Stimulated activated CD8-positive, alpha-beta memory T cell treated with anti-CD3 and anti-CD28 coated beads, Interleukin-15, amount 100 ng/mL, for 1 hour (primary cell): ENCODE measurements at places on chromosomes 3 and 15.

- DNase-seq: no peak
Observed at GRCh38 chr3:171569571-171570132, 109.4 kb upstream of the TNIK start.

DNA sequence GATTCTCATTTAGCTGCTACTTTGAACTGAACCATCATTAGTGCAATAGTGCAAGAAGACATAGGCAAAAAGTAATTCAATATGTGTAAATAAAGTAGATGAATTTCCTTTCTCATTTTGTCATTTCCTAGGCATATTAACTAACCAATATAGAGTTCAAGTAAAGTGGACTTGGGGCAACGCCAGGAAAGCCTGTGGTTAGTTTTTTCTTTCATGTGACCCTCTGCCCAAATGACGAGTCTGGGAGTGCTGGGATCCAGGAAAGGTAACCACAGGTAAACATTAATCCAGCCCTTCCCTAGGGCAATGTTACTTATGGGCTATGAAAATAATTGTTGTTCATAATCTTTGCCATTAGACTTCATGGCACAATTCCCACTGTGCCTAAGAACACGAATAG is 181.0 kb downstream of the VPS13C start:
- no peak for DNase-seq

DNA sequence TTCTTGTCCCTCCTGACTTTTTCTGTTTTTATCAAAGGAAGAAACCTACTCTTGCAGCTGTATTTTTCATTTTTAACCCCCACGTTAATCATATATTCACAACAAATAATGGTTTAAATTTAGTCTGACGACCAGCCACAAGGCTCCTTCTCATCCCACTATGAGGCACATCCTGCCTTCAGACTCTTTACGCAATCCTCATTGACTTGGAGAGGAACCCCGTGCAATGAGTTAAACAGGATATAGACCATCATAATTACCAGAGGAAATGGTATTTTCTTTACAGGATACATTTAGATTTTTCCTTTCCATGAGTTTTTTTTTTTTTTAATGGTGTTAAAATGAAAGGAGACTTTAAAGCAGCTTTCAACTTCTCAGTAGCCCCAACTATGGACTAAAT is 68.5 kb downstream of the WWTR1 start:
- no peak for DNase-seq

DNA sequence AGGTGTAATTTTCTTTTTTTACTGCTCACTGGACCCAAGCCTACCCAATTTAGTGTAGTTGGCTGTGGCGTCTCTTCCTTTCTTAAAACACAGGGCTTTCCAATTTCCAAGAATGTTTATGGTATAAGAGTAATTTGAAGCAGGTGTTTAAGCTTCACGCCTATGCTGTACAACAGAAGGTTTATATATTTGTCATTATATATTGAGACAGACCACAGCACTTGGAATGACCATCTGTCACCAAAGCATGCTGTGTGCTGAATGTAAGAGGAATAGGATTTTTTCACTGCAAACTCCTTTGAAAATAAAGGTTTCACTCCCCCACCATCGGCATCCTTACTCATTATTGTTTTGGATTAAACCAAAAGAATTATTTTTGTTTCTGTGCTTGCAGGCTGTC is 325.7 kb downstream of the OTOL1 start:
- DNase-seq: no peak

DNA sequence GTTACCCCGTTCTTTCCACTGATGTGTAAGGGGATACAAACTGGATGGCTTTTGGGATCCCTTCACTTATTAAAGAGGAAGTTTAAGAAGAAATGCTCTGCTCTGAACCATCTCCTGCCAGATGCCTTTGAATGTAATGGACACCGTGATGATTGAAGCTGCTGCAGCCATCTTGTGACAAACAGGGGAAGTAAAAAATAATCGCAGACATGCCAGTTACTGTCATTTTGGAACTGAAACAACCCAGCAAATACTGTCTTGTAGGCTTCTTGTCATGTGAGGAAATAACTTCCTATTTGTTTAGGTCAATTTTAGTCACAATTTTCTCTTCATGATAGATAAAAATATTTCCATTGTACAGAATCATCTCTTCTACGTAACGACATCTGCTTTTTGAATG is 224.0 kb downstream of the CHL1 start:
- DNase-seq: no peak

DNA sequence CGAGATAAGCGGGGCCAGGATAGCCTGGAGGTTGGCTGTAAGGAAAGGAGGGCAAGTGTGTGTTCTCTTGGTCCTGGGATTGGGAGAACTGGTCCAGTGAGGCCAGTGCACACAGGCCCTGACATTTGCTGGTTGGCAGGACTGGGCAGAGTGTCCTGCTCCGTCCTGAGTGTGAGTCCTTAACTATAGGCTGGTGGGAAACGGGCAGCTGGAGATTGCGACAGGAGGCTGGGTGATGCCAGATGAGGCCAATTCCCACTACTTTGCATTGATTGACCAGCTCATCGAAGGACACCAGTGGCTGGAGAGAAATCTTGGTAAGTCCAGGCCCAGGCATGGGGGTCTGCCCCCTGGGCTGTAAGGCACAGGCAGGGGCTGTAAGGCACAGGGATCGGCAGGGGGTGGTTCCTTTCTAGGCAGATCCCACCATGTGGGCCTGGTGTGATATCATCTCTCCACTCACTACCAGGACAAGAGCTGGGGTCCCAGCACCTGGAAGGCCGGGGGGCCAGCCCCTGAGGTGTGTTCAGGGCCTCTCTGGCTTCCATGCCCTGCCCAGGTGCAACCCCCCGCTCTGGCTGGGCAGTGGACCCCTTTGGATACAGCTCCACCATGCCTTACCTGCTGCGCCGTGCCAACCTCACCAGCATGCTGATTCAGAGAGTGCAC is 3.2 kb downstream of the MAN2A2 start:
- DNase-seq: no peak

DNA sequence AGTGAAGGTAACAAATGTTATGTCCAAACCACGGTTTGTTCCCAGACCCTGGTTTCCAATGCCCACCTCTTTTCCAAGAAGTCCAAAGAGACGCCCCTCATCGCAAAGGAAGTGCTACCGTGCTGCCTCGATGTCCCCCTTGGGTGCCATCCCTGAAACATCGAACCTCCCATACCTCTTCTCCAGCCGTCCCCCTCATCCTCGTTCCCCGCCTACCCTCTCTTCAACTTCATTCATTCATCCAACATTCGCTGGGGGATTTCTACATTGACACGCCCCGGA is 467 bp downstream of the TIPIN start:
- no peak for DNase-seq

DNA sequence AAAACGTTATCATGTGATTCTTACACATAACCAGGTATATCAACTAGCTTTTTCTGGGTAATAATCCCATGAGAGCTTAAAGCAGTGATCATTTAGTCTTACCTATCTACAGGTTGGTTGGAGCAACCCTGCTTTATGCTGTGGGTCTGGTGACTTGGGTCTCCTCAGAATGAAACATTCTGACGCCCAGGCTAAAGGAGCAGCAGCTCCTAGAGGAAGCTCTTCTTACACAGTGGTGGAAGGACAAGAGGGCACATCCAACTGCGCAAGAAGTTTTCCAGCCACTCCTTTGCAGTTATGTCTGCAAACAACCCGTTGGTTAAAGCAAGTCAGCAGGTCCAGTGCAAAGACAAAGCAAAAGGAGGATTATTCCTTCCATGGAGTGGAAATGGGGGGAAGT is 377.5 kb downstream of the EDEM1 start:
- no peak for DNase-seq

DNA sequence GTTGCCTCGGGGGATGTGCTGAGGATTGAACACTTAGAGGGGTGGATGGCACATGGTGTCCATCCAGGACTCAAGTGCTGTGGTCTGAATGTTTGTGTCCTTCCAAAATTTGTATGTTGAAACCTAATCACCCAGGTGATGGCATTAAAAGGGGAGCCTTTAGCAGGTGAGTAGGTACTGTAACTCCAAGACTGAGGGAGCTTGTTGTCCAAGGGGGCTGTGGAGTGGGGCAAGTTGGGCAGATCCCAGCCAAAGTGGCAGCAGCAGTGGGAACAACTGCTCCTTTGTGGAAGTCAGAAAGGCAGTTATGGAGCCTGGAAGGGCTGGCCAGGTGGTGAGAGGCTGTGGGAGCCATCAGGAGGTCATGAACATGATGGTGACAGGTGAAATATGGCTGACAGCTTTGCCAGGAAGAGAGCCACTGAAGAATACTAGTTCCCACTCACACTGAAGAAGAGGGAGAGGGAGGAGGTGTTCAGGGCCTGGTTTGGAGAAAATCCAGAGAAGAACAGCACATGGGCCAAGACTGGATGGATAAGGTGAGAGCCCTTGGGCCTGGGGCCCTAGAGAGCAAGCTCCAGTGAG is 385.6 kb downstream of the CACNA2D3 start:
- no peak for DNase-seq
